ENCODE measurements at places on chromosomes 5 and 9.
A peak's percentile ranks its signal among the peaks of the same experiment; 100 is the strongest.

DNA sequence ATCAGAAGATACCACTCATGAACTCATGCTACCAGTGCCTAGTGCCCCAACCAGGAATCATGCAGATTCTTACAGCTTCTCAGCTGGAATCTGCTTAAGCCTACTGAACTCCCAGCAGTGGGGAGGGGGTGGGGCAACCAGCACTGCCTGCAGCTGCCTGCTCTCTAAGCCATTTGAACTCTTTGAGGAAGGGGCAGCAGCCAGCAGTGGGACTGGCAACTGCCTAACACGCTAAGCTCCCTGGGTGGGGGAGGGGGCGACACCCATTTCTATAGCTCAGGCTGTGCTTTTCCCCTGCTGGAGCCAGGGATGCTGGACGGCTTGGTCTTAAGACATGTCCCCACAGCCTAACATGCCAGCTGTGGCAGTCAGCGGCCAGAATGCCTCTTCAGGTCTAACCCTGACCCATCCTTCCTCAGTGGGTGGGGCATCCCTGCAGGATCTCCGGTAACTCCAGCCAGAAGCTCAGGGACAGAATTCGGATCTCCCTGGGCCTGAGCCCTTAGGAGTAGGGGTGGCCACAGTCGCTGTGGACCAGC, 889.7 kb downstream of the CDH9 start:
- no peak for DNase-seq

GRCh38 chr5:137921931-137922330, 32.7 kb downstream of the PKD2L2 start:
- DNase-seq = peak; percentile 72

- DNase-seq = peak; percentile 54
Observed at GRCh38 chr9:119802621-119803020, 433.4 kb upstream of the BRINP1 start.

DNA sequence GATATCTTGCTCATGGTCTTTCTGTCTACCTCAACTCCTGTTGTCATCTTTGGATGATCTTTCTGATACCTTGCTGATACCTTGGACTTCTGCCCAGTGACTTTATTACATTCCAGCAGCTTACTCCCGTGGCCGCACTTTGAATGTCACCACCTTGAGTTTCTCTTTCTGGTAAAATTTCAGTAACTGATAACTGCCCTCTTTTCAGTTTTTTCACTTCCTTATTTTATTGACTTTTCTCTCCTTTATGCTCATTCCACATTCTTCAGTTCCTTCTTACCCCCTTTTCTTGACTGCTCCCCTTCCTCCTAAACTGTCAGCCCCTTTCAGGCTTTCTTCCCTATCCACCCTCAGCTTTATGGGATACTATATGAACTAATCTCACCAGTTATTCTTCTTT, 7.0 kb upstream of the FBXO4 start:
- no peak for DNase-seq

DNA sequence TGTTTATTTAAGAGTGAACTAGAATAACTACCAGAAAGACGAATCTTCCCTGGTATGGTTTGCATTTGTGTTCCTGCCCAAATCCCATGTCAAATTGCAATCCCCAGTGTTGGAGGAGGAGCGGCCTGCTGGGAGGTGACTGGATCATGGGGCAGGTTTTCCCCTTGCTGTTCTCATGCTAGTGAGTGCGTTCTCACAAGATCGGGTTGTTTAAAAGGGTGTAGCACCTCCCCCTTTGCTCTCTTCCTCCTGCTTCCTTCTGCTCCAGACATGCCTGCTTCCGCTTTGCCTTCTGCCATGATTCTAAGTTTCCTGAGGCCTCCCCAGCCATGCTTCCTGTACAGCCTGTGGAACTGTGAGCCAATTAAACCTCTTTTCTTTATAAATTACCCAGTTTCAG, 210.3 kb upstream of the TBC1D2 start:
- DNase-seq = no peak

- peak; percentile 35 for DNase-seq
Observed at GRCh38 chr5:65066387-65067146, 297.8 kb downstream of the CWC27 start.

DNA sequence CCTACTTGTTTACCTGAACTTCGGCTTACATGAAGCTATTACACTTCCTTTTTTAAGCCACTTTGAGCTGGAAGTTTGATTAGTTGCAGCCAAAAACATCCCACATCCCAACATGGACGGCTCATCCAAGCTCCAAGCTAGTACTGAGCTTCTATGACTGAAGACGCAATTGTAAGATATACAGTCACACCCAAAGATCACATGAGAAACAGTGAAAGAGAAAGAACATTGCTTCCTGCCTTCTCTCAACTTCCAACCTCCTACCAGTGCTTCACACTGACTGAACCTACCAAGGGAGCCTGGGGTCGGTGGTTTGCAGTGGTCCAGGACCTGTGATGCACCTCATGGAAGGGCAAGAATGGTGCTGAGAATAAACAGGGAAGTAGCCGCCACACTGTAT, 27.4 kb upstream of the ADRA1B start:
- no peak for DNase-seq

DNA sequence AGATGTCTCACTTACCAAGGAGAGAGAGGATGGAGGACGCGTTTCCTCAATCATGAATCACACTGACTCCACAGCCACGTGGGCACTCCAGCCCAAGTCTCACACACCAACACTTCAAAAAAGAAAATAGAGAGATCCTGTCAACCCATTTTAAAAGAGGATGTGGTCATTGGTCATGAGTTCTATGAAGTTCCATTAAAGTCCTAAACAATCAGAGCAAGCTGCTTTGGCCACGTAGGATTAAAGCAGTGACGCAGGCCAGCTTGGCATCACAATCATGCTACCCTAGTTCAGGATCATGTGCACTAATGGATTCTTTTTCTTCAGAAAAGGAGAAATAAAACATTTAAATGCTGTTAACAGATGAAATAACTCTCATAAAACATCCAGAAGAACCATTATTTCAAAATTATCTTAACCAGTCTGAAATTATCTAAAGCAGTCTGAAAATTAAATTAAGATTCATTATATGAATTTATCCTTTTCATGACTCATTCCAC, 108.1 kb downstream of the SEMA5A start:
- peak; percentile 70 for DNase-seq

DNA sequence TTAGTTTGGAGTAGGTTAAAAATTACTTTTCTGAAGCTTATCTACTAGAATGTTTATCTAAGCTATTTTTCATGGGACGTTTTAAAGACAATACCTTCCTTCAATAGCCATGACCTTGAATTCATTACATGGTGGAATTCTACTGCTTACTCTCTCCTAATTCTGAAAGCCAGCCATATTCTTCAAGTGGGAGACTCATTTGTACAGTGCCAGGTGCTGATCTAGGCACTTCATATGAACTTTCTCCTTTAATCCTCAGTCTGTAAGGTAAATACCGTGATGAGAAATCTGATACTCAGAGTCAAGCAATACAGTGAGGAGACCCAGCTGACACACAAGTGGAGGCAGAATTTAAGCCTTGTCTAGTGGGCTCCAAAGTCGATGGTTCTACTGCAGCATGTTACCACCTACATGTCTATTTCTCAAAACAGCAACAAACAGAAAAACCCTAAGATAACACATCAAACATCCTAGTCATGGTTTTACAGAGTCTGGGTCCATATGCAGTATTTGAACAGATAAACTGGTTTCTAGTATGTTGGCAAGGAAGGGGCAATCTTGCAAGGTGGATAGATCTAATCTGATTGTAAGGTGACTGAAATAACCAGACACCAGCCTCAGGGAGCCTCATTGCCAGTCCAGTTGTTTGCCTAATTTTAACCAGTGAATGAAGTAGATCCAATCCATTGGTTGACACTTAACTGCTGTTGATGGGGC, 243.7 kb downstream of the PIK3R1 start:
- no peak for DNase-seq

- DNase-seq = no peak
Observed at GRCh38 chr9:99130069-99130468, 25.2 kb downstream of the TGFBR1 start.

DNA sequence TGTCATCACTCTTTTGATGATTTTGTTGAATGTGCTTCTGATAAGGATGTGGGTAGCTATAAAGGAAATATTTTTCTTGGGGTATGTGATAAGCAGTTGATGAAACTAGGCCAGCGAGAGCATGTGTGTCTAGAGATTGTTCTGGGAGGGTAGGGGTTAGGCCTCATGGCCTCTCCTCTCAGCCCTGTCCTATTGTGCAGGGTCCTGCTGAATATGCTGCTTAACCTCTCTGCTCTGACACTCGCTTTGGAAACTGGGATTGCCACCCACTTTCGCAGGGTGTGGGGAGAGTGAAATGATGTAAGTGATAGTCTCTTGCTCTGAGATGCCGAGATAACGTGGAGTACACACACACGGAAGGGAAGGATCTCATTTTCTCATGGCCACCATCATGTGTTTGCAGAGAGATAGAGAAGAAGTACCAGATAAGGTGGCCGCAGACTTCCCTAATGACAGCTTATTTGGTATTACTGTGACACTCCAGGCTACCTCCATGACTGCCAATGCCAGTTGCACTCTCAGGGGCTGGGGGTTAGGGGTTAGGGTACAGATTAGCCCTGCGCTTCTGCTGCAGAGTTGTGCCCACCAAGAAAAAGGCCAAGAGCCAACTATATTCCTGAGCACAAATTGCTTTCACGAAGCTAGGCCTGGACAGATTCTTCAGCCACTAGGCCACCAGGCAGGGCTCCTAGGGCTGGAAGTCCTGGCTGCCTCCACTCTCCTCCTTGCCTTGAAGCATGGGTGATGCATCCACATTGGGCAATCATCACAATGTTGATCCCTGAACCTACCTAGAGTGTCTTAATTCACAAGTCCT, 25.2 kb upstream of the TNFAIP8 start:
- DNase-seq = no peak

- DNase-seq = no peak
Observed at GRCh38 chr5:50576265-50576664, 90.2 kb upstream of the PARP8 start.

DNA sequence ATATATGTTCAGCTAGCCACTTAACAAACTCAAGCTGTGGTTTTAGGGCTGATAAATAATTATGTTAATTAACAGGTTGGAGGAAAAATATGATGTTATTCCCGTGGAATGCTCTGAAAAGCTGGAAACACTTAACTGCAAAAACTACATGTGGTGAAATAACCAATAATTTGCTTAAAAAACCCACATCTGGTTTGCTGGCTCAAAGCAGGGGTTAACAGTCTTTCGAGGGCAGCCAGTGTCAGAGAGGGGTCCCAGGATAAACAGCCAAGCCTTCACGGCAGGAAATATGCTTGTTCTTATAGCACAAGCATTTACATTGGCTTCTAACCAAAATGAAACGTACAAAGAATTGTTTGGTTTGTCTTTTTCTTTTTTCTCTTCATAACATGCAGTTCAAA, 254.0 kb upstream of the GAS1 start:
- DNase-seq = peak; percentile 55

DNA sequence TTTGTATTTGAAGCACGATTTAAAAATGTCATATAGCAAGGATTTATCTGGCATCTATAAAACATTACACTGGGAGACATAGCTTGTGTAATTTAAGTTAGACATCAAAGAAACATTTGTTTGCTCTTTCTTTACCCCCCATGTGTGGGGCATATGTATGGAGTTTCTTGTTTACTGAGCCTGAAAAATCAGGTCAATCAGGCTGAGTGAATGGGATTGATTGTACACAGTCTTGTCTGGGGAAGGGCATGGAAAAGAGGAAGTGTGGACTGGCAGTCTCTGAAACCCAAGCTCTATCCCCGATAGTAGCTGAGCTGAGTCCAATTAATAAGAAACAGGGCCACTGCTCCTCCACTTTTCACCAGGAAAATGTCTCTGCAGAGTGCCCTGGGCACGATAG, 49.4 kb downstream of the SLC46A2 start:
- DNase-seq = no peak

DNA sequence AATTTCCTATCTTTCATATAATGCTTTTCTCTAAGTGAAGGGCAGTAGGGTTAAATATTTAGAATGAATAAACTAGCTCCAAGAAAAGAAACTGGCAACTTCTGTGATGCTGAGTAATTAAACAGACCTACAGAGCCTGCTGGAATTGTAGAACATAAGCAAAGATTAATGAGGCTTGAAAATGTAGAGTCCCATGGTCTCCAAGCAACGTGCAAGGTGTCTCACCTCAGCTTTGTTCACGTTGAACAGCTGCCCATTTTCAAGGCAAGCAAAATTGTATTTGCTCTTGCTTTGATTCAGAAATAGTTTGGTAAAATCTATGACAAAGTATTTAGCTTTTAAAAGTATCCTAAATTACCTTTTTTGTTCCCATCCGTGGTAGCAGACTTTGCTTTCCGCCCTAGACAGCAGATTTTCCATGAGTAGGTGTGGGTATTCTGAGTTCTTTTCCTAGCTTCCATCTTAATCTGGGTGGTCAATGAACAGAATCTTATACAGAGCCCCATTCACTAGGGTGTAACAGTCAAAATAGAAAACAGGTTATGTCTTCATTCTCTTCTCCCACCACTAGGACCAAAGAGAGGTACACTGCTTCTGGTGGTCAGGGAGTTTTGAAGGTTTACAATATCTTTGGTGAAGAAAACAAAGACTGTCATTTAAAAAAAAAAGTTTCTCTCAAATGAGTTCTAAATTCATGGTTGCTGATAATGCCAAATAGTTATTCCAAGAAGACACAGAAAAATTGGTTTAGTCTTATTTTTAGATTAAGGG, 52.1 kb upstream of the TYRP1 start:
- DNase-seq = peak; percentile 9

DNA sequence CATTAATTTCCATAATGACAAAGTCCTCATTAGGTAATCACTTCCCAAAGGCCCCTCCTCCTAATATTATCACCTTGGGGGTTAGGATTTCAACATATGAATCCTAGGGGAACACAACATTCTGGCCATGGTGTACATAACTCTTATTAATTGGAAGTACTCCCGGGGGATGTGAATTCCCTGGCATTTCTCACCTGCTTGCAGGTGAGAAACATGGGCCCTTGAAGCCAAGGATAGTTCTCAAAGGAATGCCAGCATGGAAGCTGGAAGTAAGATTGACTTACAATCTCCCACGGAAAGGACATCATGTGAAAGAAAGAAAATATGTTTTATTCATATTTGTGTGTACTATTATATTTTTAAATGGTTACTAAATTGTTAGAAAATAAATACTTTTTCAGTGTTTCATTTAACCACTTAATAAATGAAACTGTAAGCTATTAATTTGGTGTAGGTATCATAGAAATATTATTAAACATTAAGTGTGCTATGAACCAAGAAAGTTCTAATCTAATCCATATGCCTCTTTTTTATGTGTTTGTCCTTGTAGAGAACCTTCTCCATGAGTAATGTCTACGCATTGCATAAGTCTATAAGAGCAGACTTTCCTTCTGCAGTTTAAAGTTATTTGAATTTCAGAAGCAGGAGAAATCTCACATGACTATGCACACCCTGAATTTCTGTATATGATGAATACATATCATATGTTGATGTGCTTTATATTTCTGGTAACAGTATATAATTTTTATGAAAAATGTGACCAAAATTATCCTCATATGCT, 59.4 kb downstream of the ANXA1 start:
- DNase-seq = no peak

- DNase-seq = no peak
Observed at GRCh38 chr5:151520294-151520693, 70.8 kb downstream of the FAT2 start.

Measured in astrocyte of the hippocampus (primary cell).